ENCODE measurements at places on chromosomes 3 and 15.

- DNase-seq = peak; percentile 63
Measured at GRCh38 chr3:172591876-172592771, 68.9 kb upstream of the TNFSF10 start.

DNA sequence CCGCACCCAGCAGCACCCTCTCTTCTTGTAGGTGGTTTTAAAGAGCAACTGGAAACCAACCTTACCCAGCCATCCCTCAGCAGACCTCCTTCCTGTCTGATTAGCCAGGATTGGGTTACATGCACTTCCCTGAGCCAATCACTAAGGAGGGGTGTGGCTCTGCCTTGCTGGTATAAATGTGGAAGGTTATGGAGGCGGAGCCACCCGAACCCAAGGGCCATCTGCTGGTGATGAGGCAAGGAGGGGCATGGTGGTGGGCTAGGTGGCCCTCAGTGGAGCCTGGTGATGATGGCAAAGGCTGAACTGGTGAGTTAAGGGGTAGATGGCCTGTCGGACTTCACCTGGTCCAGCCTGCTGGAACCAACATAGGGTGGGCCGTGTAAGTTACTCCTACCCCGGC lies 39.8 kb downstream of the CCDC33 start:
- DNase-seq = no peak

GRCh38 chr3:160226026-160226907 lies 1.0 kb downstream of the C3orf80 start:
- peak; percentile 16 for DNase-seq

DNA sequence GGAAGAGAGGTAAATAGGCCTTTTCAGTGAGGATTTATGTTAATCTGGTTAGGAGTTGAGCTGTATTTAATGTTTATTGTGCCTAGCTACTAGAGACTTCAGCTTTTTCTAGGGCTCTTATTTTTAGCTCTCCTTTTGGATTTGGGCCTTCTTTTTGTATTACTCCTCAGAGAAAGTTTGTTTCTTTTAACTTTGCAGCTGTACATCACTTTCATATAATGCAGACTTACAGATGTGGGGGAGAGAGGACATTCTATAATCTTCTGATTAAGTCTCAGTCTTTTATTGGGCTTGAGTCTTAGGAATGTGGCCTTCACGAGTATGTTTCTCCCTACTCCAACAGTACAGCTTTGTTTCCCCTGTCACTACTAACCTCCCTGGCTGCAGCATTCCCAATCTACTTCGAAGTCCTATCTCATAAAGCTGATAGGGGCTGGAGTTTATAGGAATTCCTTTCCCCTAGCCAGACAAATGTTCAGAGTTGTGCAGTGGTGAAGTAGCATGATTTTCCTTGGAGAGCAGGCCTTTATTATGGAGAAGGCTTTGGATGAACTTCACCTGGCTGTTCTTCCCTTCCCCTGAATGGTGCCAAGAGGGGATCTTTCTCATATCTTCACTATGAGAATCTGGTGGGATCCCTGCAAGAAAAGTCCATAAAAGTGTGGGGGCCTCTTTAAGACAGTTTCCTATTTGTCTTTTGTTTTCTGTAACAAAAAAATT lies 82.2 kb upstream of the CBLB start:
- no peak for DNase-seq

- peak; percentile 32 for DNase-seq
Measured at GRCh38 chr3:112531358-112531781, 30.4 kb downstream of the ATG3 start.

- no peak for DNase-seq
Measured at GRCh38 chr15:67755264-67755663, 70.0 kb upstream of the SKOR1 start.

Data from CD14-positive monocyte (primary cell).